Substantia nigra (tissue), 51 donors: ENCODE measurements at places on chromosomes 1 and 21.

DNA sequence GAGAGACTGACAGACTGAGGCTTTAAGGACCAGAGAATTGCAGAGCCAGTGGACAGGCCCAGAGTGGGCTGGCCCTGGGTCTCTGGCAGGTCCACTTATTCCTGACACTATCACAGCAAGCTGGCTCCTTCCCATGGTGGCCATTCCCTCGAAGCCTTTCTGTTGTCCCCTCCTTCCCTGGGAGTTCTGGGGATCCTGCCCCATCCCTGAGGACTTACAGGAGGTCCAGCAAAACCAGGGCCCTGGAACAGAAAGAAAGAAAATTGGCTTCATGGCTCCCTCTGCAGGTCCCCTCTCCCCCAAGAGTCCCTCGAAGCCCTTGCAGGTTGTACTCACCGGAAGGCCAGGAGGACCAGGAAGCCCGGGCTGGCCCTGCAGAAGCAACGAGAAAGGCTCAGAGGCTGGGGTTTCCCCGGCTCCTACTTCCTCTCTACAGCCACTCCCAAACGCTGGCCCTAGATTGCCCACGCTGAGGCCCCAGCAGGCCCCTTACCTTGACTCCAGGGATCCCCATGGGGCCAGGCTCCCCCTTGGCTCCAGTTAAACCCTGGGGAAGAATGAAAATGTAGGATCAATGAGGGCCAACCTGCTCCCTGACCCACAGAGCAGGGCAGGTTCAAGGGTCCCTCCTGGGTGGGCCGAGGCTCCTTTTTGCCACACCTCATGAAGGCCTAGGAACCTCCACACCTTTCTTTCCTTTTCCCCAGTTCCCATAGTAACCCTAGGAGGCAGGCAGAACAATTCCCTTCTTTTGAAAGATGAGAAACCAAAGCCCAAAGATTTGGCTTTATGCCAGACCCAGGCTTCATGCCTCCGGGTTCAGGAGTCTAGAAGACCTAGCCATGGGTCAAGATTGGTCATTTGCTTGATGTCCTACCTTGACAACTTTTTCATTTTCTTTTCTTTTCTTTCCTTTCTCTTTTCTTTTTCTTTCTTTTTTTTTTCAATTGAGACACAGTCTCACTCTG, 4.6 kb downstream of the COL9A2 start:
- peak; percentile 20 for DNase-seq

DNA sequence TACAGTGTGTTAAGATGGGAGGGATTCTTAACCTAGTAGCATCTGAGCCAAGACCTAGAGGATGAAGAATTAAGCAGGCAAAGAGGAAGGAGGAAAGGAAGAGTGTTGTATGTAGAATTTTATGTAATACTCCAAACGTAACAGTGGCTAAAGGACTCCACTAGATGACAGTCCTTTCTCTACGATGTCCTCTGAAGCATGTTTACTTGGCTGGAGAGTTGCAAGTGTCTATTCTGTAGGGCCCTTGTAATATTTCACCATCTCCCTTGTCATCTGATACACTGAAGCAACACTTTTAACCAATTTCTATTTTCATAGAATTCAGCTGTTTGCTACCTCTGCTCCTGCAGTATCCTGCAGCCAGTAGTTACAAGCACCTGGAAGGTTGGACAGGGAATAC, 2.2 kb upstream of the YBX1 start:
- DNase-seq = no peak

GRCh38 chr1:84159533-84160240, 15.6 kb downstream of the PRKACB start:
- DNase-seq = no peak

DNA sequence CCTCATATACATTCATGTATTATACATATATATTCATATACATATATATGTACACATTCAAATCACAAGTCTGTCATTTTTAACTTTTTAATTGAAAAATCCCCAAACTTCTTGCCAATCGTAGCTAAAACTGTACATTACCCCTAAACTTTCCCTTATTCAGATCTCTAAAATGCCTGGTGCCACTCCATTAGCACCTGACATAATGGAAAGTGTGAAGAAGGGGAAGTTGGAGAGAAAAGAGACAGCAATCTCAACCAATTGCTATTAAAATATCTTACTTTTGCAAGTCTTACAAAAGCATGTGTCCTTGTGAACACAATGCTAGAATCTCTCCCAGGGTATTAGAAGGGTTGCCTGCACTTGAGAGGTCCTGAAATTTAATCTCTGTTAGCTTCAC, 22.7 kb upstream of the PRKACB start:
- DNase-seq = no peak

DNA sequence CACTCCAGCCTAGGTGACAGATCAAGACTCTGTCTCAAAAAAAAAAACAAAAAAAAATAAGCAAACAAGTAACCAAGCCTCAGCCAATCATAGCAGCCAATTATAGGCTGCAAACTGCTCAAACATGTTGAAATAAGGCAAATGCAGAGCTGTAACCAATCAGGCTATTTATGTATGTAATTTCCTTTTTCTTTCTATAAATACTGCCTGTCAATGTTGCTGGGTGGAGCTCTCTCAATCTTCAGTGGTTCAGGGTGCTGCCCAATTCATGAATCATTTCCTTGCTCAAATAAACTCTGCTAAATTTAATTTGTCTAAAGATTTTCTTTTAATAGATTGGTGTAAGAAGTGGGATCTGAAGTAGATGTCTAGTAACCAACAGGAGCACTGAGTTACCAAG, 11.6 kb upstream of the CD1D start:
- DNase-seq = no peak

GRCh38 chr21:14566894-14567293, 20.8 kb upstream of the SAMSN1 start:
- DNase-seq = no peak

DNA sequence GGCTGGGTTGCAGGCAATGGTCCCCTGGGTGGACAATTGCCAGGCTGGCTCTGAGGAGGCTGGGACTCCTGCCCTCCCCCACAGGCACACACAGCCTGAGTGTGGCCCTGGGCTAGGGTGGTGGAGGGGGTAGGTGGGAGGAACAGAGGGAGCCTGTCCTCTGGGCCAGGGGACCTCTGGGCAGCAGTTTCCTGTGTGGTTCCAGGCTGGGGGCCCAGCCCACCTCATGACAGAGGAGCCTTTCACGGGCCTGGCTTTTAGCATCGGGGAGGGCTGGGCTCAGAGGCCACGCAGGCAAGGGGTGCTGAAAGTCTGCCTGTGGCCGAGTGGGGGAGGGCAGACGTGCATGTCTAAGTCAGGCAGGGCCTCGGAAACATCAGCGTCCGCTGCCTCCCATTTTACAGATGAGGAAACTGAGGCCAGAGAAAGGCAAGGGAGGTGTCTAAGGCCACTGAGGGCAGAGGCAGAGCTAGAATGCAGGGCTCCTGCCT, 7.0 kb downstream of the EXTL1 start:
- DNase-seq = no peak

- DNase-seq = no peak
Measured at GRCh38 chr1:225533238-225533637, 105.4 kb upstream of the LBR start.

DNA sequence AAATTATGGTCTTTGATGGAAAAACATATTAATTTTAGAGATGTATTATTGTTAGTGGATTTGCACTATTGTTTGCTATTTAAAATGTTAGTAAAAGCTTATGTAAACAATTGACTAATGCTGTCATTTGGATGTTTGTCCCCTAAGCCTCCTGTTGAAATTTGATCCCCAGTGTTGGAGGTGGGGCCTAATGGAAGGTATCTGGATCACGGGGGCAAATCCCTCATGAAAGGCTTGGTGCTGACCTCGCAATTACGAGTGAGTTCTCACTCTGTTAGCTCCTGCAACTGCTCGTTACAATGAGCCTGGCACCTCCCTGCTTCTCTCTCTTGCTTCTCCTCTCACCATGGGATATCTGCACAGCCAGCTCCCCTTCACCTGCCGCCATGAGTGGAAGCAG, 14.3 kb downstream of the TMEM35B start:
- no peak for DNase-seq

DNA sequence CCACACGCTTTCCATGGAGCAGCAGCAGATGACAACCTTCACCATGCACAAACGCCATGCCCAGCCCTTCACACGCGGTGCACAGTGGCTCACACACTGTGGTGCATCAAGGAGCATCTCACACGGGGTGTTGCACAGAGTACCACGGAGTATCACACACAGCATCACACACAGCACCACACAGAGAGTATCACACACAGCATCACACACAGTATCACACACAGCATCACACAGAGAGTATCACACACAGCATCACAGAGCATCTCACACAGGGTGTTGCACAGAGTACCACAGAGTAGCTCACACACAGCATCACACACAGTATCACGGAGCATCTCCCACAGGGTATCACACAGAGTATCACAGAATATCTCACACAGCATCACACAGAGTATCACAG, 122.2 kb upstream of the RAB4A start:
- no peak for DNase-seq

DNA sequence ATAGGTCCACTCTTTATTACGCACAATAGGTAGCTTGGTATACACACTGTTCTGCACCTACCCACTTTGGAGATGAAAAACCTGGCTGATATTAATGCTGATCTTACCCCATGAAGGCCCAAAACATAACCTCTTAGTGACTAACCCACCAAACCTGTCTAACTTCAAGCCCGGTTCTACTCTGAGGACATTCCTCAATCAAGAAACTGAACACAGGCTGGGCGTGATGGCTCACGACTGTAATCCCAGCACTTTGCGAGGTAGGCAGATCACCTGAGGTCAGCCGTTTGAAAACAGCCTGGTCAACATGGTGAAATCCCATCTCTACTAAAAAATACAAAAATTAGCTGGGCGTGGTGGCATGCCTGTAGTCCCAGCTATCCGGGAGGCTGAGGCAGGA, 50.5 kb downstream of the EYA3 start:
- DNase-seq = no peak

DNA sequence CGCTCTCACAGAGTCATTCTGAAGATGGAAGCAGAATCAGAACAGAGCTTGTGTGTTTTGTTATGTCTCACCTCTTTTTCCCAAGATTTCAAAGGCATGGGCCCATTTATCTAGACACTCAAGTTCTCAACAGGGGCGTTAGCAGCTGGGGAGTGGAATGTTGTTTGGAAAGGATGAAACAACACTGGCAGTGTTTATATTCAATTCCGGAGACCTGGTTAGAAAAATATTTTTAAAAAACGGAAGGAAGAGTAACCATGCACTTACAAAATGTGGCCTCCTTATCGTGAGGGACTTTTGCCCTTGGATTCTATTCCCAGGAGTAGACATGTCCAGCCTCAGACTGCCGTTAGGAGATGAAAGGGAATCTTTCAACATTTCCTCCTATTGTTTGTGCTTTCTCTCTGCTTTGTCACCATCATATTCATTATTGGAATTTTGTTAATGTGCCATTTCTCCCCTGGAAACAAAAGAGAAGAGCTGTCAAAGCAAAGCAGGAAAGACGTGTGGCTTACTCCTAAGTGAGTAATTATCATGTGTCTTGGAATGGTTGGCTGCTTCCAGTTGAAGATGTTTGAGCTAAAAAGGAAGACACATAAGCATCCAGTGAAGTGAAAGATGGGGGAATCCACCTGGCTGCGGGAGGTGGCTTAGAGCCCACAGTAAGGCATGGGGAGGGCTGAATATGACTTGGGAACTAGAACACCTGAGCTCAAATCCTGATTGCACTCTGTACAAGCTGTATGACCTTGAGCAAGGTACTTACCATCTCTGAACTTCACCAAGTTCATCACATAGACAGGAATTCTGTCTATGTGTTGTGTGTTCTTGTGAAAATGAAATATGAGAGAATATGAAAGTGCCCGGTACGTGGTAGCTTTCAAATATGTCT, 71.7 kb upstream of the JUN start:
- no peak for DNase-seq

- no peak for DNase-seq
Measured at GRCh38 chr1:205576011-205576410, 55.8 kb downstream of the ELK4 start.

DNA sequence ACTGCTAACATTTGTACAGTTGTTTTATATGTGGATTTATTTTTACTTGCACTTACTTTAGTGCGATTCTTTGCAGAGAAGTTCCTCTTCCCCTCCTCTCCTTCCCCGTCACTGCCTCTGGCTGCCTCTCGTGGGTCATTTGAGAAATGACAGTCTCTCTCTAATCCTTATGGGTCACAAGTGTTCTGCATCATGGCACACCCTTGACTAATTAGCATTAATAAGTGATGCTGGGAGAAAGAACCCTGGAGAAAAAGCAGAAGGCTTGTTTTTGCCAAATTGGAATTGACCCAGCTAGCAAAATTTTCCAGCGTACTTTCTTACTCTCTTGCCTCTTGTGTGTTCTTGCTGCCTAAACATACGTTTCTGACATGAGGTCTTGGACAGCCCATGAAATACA, 301.2 kb downstream of the DUSP10 start:
- no peak for DNase-seq

GRCh38 chr1:6732942-6733341, 31.3 kb upstream of the DNAJC11 start:
- no peak for DNase-seq

DNA sequence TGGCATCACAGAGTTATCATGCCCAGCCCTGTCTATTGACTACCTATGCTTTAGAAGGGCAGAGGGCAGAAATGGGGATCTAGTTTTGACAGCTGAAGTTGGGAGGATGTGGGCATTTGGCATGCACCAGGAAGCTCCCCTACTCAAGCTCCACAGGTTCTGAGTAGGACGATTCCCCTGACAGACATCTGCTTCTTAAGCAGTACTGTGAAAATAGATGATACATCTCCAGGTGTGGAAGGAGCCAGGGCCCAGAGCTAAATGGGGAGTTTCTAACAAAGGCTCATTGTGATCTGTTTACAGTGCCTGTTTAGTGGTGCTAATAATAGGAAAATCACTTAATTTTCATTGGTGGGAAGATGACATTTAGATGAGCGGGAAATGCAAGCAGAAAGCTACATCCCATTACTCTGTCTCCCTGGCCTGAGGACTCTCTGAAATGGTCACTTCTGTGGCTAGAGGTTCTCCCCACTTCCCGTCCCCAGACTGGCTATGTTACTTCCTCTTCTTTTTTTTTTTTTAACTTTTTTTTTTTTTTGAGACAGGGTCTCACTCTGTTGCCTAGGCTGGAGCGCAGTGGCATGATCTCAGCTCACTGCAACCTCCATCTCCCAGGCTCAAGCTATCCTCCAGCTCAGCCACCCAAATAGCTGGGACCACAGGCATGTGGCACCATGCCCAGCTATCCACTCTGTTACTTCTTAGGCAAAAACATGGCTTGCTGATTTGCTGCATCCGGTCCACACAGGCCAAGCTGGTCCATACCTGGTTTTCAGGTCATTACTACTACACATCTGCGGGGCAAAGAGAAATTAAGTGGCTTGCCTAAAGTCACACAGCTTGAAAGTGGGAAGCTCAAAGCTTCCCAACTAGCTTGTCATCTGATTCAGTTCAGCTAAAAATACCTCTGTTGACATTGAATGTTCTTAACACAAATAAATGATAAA, 23.2 kb upstream of the CNIH3 start:
- DNase-seq = no peak

GRCh38 chr1:110155878-110156522, 5.7 kb downstream of the SLC6A17 start:
- no peak for DNase-seq
